ENCODE measurements at places on chromosomes 1 and 21.

GRCh38 chr1:178659789-178660208 lies 65.2 kb upstream of the RALGPS2 start:
- DNase-seq, result no peak

DNA sequence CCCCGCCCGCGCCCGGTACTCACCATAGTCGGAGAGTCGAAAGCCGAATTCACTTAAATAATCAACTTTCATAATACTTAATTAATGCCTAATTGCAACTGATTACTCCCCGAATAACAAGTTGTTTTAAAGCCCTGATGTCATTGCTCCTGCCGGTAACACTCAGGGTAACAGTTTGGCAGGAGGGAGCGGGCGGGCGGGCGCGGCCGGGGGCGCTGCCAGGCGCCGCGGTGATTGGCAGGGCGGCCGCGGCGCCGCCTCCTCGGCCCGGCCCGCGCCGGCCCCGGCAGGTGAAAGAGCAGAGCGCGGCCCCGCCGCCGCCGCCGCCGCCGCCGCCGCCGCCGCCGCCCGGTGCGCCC lies 102.2 kb downstream of the CASZ1 start:
- DNase-seq, result no peak

- DNase-seq, result no peak
These were observed 1.9 kb upstream of the CNTN2 start for GRCh38 chr1:205041001-205041715.

DNA sequence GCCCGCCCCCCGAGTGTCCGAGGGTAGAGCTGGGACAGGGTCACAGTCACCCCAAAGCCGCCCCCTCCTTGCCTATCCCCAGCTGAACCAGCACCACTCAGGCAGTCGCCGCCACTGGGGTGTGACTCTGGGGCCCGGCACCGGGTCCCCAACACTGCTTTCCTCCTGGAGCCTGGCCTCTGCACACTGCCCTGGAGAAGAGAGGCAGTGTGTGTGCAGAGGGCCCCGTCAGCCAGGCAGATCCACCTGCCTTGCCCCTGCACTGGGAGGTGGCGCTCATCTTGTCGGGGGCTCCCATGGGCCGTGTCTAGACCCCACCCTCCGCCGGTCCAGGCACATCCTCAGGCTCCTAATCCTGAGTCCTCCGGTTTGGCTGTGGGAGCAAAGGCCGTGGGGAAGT lies 15.7 kb downstream of the FAAP20 start:
- DNase-seq, result no peak

GRCh38 chr1:31866450-31867032 lies 50.7 kb upstream of the SPOCD1 start:
- DNase-seq, result no peak

DNA sequence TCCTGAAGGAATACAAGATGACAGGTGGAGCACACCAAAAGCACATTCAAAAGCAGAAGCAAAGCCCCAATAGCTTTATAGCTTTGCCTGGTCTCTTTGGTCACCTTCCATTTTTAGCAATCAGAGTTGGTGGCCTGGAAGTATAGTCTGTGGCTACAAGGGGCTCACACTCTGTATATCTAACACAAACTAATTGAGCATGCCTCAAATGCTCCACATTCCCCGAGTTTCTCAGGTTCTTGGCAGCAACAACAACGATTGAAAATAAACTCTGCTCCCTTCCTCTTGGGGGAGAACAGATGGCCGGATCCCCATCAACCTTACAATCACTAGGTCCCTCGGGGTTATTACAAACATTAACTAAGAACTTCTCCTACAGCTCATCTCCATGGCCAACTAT lies 24.9 kb upstream of the TADA1 start:
- no peak for DNase-seq

- no peak for DNase-seq
These were observed 1.6 kb upstream of the QSOX1 start for GRCh38 chr1:180153032-180153431.

- DNase-seq, result no peak
These were observed 993.0 kb upstream of the PRMT6 start for GRCh38 chr1:106063510-106063909.

DNA sequence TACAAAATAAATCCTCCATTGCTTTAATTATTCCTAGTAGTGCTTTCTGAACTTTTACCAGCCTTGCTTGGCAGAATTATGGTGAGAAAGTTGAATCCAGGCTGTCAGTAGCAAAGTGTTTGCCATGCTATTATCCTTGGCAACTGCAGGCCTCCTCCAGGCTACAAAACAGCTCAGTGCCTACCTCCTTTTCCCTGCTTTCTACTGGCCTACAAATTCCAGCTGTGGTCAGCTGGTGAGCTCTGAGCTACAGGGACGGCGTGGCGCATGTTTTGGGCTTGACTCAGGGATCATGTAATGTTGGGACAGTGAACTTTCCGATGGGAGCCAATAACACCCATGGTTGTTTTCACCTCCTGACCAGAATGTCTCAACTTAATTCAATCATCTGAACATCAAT lies 456.1 kb upstream of the ADAMTS5 start:
- DNase-seq, result peak; percentile 24

DNA sequence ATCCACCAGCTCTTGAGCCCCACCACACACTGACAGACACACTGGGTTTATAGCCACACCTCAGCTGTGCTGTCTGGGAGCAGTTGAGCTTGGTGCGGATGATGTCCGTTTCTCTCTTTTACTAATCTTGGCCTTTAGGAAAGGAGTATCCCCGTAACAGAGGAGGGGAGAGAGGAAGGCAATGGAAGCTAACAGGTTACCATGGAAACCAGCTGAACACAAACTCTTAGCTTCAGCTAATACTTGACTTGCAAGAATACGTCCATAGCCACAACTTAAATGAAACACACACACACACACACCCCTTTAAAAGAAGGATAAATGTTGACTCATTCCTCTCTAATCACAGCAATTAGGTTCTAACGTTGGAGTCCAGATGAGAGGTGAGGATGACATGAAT lies 28.0 kb upstream of the LRRN2 start:
- DNase-seq, result no peak

- DNase-seq, result peak; percentile 34
These were observed 9.4 kb downstream of the MORN1 start for GRCh38 chr1:2381741-2382620.

- DNase-seq, result no peak
These were observed 5.3 kb downstream of the MRPS15 start for GRCh38 chr1:36458910-36459309.

DNA sequence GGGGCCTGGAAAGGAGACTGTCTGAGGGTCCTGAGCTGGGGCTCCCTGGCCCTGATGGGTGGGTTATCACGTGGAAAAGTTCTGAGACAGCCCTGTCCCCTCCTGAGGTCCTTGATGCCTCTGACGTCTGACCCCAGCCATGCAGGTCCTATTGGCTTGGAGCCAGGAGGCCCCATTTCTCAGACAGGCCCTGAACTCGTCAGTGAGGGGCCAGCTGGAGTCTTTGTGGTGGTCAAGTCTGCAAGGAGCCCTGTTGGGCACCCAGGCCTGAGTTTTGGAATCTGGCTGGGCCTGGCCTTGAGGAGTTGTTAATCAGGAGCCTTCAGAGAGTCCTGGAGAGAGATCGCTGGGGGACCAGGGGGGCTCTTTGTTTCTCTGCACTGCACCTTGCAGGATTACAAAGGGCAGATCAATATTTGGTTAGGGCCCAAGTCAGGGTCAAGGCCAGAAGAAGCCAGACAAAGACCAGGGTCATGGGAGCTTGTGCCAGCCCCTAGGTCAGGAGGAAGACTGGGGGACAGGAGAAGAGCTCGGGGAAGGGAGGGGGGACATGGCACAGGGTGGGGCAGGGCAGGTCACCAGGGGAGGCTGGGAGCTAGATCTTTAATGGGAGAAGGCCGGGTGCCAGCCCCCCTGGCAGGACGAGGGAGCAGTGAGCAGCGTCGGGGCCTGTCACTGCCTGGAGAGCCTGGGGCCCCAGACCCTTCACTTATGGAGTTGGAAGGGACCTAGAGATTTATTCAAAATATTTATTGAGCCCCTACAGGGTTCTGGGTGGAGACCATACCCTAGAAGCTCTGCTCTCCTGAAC lies 83.2 kb downstream of the PTPRU start:
- DNase-seq, result no peak

Measured in fibroblast of skin of left biceps (primary cell).